ENCODE measurements at places on chromosomes 7 and 10.

DNA sequence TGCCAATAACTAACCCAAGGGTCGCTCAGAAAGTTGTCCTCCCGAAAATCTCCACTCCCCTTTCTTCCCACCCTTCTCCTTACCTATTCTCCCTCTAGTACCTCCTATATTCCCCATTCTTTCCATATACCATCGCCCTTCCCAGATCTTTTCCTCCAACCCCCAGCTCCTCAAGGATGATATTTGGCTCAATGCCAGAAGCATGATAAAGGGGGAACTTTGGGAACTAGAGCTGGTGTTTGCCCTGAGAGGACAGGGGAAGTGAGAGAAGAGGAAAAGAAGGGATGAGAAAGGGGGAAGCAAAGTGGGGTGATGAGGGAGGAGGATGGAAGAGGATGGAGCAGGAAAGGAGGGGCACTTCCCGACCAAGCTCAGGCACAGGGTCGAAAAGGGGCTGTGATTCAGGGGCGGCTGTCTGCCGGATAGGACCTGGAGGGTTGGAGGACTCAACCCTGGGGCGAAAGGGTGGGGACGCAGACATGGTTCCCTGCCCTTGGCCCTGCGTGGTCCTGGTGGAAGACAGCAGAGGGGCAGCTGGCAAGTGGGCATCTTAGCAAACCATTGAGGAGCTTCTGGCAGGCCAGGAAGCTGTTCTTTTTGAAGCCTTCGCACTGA, 1.8 kb downstream of the OIT3 start:
- DNase-seq, result no peak

DNA sequence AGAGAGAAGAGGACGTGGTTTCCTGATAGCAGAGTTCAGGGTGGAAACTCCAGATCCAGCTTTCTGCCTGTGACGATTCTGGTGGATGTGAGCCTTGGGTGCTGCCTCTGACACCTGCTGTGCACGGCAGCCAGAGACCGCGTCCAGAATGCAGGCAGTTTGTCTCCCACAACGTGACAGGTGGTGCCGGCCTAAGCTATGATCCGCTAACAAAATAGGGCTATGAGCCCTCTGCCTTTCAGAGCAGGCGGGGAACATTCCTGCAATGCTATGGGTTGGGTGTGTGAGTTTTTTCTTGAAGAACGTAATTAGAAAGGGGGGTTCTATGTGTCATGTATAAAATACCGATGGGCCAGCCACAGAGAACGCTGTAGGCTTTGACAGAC, 297.3 kb upstream of the PRKCQ start:
- DNase-seq, result no peak

GRCh38 chr10:50497758-50498157, 126.0 kb downstream of the SGMS1 start:
- peak; percentile 71 for DNase-seq

GRCh38 chr7:42483886-42484285, 246.9 kb upstream of the GLI3 start:
- no peak for DNase-seq

DNA sequence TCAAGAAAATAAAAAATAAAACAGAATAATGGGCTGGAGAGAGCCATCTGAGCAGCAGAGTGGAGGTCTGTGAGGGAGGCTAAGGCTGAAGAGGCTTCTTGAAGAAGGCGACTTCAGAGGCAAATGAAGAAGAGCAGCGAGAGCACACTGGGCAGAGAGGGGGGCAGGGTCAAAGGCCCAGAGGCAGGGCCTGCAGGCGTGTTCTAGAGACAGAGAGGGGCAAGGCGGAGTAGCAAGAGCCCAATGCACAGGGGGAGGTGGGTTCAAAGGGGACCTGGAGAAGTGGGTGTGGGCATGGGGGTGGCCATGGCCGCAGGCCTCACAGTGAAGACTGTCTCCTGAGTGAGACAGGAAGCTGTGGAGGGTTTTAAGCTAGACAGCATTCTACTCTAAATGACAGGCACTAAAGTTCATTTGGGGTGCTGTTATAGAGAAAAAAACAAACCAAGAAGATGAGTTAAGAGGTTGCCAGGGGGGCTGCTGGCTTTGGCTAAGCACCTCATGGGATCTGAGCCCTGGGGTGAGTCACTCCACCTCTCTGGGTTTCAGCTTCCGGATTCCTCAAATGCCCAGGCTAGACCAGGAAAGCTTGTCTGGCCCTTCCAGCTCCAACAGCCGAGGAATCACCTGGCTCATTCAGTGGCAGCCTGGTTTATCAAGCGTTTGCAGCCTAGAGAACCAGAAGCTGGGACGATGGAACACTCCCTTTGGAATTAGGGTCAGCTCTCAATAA, 81.7 kb downstream of the DLG5 start:
- peak; percentile 82 for DNase-seq

- DNase-seq, result no peak
These were observed 40.7 kb downstream of the PIK3CG start for GRCh38 chr7:106905734-106906133.

DNA sequence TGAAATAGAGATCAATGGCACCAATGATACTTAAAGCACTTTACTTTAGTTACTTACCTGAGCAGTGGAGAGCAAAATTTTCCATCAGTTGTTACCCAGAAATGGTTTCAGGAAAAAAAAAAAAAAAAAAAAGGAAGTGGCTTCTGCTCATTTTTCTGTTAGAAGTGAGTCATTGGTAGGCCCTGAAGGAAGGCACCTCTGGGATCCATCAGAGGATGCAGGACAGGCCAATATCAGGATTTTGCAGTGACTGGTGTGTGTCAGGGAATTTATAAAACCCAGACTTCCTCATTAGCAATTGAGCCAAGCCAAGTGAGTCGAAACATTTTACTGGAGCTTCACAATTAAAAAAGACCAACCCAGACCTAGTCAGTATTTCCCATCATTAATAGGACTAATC, 2.3 kb upstream of the SMIM30 start:
- no peak for DNase-seq

- DNase-seq, result no peak
These were observed 115.9 kb downstream of the PIP4K2A start for GRCh38 chr10:22598478-22598877.

- DNase-seq, result no peak
These were observed 59.6 kb downstream of the RELN start for GRCh38 chr7:103929901-103930311.

DNA sequence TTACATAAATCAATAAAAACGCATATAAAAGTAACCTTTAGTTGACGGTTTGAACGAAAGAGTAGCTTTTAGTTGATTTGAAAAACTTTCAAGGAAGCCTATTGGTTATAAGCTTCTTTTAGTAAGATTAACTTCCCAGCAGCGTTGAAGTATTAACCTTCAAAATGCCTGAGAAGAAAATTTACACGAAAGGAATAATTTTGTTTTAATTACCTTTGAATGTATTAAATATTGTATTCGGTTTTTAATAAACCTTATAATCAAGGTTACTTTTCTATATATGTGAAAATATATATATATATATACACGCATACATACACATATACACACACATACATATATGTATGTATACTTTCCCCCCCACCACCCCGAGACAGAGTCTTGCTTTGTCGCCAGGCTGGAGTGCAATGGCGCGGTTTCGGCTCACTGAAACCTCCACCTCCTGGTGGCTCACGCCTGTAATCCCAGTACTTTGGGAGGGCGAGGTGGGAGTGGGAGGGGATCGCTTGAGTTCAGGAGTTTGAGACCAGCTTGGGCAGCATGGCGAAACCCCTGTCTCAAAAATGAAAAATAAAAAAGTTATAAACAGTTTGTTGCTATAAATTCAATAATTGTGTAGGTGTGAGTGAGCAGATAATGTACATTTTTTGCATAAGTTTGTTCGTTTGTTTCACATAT, 57.6 kb upstream of the EZH2 start:
- peak; percentile 79 for DNase-seq

- no peak for DNase-seq
These were observed 437.9 kb downstream of the SDK1 start for GRCh38 chr7:3738964-3739363.

GRCh38 chr10:28800144-28800543, 122.8 kb downstream of the BAMBI start:
- DNase-seq, result no peak

- DNase-seq, result no peak
These were observed 663.0 kb upstream of the GRM3 start for GRCh38 chr7:85980740-85981139.

GRCh38 chr7:138097064-138097741, 20.9 kb downstream of the AKR1D1 start:
- DNase-seq, result no peak

GRCh38 chr7:55504967-55505658, 67.2 kb downstream of the VOPP1 start:
- DNase-seq, result no peak

All from fibroblast of skin of scalp (primary cell).